ENCODE measurements at places on chromosomes 6 and 20. TPM values are rescaled to one million over a fixed set of nuclear protein-coding genes. Genes with fewer than 3 reads are reported as not detected.

GRCh38 chr6:119430805-119431204 is 81.2 kb upstream of the MAN1A1 start:
- no peaks in the 10 kb centered on the region for H3K36me3 ChIP-seq
- H3K27ac ChIP-seq: no peak overlapping the region
- DNase-seq: no peak
- no peak overlapping the region for H3K4me3 ChIP-seq
- H3K27me3 ChIP-seq: no peaks in the 10 kb centered on the region
- H3K4me1 ChIP-seq: no peaks in the 10 kb centered on the region

- peak; percentile 66 for DNase-seq
- H3K4me3 ChIP-seq: no peak overlapping the region
- no peaks in the 10 kb centered on the region for H3K27me3 ChIP-seq
Measured at GRCh38 chr6:140230282-140230681, 855.8 kb upstream of the CITED2 start.

GRCh38 chr20:46126440-46127056 is 8.4 kb downstream of the CD40 start:
- H3K36me3 ChIP-seq: peaks cover 53% of the 10 kb centered on the region
- no peaks in the 10 kb centered on the region for H3K27me3 ChIP-seq
- no peak for DNase-seq
- H3K27ac ChIP-seq: no peak overlapping the region

DNA sequence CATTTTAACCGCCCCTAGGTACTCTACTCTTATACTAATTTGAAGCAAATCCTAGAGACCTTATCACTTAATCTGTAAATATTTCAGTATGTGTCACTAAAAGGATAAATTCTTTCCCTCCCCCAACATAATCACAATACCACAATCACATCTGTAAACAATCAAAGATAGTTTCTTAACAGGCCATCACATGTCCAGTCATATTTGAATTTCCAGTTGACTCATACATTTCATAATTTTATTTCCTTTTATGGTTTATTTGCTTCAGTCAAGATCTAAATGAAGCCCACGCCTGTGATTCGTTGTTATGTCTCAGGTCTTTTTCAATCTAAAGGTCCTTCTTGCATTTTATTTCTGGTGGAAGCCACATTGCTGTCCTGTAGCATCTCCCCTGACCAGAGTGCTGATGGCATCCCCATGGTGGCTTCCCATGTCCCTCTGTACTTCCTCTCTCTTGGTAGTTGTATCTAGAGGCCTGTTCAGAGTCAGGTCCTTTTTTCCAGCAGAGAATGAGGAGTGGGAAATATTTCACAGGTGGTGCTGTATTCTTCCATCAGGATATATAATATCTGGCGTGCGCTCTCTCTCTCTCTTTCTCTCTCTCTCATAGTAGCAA is 128.6 kb upstream of the SLC22A23 start:
- no peak overlapping the region for H3K4me3 ChIP-seq
- no peaks in the 10 kb centered on the region for H3K27me3 ChIP-seq
- no peaks in the 10 kb centered on the region for H3K36me3 ChIP-seq
- no peaks in the 10 kb centered on the region for H3K4me1 ChIP-seq
- no peak overlapping the region for H3K27ac ChIP-seq

DNA sequence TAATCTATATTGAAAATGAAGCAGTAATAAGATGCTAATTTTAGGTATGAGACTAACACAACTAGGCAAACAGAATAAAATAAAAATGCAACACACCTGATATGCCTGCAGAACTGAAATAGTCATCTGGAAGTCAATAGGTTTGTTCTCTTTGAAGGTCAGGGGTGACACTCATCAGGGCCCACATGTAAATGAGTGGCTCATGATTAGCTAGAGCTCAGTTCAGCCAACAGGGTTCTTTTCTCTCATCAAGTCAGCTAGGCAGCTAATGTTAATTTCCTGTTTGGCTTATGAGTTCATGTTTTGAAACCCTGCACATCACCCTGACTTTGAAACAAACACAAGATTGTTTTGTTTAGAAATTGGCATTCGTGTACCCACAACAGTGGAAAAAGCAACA is 23.8 kb downstream of the SMLR1 start:
- H3K4me3 ChIP-seq: no peak overlapping the region
- peaks cover 6% of the 10 kb centered on the region for H3K36me3 ChIP-seq
- H3K27ac ChIP-seq: no peak overlapping the region

- H3K27me3 ChIP-seq: peaks cover 41% of the 10 kb centered on the region
- H3K36me3 ChIP-seq: no peaks in the 10 kb centered on the region
- H3K4me3 ChIP-seq: no peak overlapping the region
- no peak overlapping the region for H3K27ac ChIP-seq
Measured at GRCh38 chr6:27507041-27507956, 34.4 kb upstream of the ZNF184 start.

DNA sequence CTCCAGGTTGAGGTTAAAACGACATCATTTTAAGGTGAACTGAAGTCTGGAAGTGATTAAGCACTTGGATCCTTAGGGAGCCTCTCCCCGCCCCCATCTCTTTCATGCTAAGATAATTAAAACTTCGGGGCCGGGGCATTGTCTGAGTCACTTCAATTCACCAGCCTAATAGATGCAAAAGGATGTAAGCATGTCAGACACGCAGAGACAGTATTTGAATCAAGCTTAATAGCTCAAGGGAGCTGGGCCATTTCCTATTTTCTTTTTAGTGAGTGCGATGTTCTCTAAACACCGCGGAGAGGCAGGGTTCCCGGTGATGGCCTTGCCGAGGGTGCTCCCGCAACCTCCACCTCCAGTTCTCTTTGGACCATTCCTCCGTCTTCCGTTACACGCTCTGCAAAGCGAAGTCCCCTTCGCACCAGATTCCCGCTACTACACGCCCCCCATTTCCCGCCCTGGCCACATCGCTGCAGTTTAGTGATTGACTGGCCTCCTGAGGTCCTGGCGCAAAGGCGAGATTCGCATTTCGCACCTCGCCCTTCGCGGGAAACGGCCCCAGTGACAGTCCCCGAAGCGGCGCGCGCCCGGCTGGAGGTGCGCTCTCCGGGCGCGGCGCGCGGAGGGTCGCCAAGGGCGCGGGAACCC is 516 bp upstream of the IRF4 start:
- H3K4me1 ChIP-seq: peaks cover 27% of the 10 kb centered on the region
- no peak for DNase-seq
- no peaks in the 10 kb centered on the region for H3K36me3 ChIP-seq
- H3K27ac ChIP-seq: no peak overlapping the region
- peaks cover 67% of the 10 kb centered on the region for H3K27me3 ChIP-seq
- peak overlapping the region; percentile 56 for H3K4me3 ChIP-seq

DNA sequence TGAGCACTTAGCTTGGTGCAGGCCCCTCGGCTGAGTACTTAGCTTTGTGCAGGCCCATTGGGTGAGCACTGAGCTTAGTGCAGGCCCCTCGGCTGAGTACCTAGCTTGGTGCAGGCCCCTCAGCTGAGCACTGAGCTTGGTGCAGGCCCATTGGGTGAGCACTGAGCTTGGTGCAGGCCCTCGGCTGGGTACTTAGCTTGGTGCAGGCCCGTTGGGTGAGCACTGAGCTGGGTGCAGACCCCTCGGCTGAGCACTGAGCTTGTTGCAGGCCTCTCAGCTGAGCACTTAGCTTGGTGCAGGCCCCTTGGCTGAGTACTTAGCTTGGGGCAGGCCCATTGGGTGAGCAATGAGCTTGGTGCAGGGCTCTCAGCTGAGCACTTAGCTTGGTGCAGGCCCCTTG is 387.1 kb downstream of the THBS2 start:
- H3K27ac ChIP-seq: no peak overlapping the region
- no peak overlapping the region for H3K4me3 ChIP-seq
- H3K36me3 ChIP-seq: no peaks in the 10 kb centered on the region
- no peaks in the 10 kb centered on the region for H3K4me1 ChIP-seq

The EBF4 gene
- 15.3 TPM for total RNA-seq

The LY6G6F gene
- total RNA-seq: 0.97 TPM
